Heart right ventricle (tissue), 16 donors: ENCODE measurements at places on chromosomes 12 and 14. TPM values are rescaled to one million over a fixed set of nuclear protein-coding genes. Genes with fewer than 3 reads are reported as not detected.

SCNN1A gene
- total RNA-seq = not detected

WBP11 gene
- 47.6 TPM for total RNA-seq

ACSM4 gene
- not detected for total RNA-seq

RNASE9 gene
- total RNA-seq = not detected

AMDHD1 gene
- total RNA-seq = 0.66 TPM

LHX5 gene
- total RNA-seq = not detected
